ENCODE measurements at places on chromosomes 6 and 20. TPM values are rescaled to one million over a fixed set of nuclear protein-coding genes. Genes with fewer than 3 reads are reported as not detected.

Gene HDGFL1
- total RNA-seq, result not detected

Gene SGK1
- total RNA-seq, result 991 TPM

Gene ERVFRD-1
- total RNA-seq, result not detected

Gene DBNDD2
- total RNA-seq, result 4.0 TPM

Gene RHAG
- not detected for total RNA-seq

Gene RIOK1
- 23.6 TPM for total RNA-seq
